ENCODE measurements at places on chromosomes 4 and X.

- H3K4me1 ChIP-seq: no peaks in the 10 kb centered on the region
- H3K27ac ChIP-seq: no peak overlapping the region
- no peaks in the 10 kb centered on the region for H3K36me3 ChIP-seq
- H3K27me3 ChIP-seq: no peaks in the 10 kb centered on the region
- DNase-seq: no peak
- no peak overlapping the region for H3K4me3 ChIP-seq
These were observed 102.8 kb downstream of the GLUD2 start for GRCh38 chrX:121150217-121150616.

- no peak overlapping the region for H3K27ac ChIP-seq
- no peak overlapping the region for H3K4me3 ChIP-seq
- no peaks in the 10 kb centered on the region for H3K27me3 ChIP-seq
- H3K36me3 ChIP-seq: no peaks in the 10 kb centered on the region
These were observed 1272.1 kb downstream of the ARAP2 start for GRCh38 chr4:34972189-34972588.

DNA sequence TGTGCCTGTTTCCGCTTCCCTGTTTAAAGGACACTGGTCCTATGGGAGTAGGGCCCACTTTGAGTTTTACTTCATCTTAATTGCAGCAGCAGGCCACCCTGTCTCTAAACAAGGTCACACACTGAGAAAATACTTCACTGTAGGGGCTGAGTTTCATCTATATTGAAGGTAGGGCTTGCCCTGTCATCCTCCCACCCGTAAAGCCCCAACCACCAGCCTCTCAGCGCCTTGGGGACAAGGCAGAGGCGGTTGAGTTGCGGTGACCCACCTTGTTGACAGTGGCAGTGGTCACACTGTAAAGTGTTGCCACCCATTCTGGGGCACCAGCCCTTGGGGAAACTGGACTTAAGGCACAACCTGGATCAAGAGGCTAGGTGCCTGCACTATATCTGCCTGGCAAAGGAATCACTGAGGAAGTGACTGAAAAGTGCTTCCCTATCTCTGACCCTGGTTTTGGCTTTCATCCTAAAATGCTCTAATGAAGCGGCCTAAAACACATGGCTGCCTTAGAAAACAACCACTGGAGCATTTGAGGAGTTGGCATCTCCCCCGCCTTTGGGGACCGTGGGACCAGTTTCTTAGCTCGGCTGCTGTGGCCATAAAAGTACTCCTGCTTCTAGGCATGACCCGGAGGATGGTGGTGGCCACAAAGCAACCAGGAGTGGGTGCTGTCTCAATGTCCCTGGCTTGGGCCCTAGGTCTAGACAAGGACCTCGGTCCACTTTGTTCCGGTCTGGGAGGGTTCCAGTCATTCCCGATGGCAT lies 7.8 kb upstream of the WDR1 start:
- no peak overlapping the region for H3K4me3 ChIP-seq
- H3K27ac ChIP-seq: no peak overlapping the region

DNA sequence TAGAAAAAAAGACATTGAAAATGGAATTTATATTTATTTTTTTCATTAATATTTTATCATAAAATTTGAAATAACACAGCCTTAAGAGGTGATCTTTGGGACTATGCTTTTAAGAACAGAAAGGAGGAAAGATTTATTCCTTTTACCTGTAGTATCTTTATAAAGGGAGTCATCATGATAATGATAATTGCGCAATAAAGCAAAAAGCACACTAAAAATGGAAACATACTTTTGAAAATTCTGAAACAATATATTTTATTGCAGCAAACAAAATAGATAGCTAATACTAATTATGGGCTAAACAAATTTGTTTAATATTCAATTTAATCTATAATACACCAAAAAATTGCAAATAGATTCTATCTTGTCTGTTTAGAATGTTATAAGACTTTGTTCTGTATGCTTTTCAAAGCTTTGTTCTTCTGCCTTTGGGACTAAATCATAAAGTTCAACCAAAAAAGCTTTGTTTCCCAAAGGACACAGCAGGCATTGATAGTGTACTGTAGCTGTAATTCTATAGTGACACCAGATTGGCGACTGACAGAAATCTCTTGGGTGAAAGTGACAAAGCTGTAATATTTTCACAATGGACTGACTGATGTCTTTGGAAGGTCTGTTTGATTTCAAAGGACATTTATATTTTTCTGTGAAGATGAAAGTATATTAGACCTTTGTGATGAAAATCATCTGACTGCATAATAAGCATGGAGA lies 2156.6 kb upstream of the TENM3 start:
- H3K4me3 ChIP-seq: no peak overlapping the region
- peaks cover under 1% of the 10 kb centered on the region for H3K4me1 ChIP-seq
- DNase-seq: no peak
- no peak overlapping the region for H3K27ac ChIP-seq

GRCh38 chr4:158938220-158939044 lies 164.4 kb upstream of the RAPGEF2 start:
- H3K36me3 ChIP-seq: no peaks in the 10 kb centered on the region
- H3K4me1 ChIP-seq: no peaks in the 10 kb centered on the region
- DNase-seq: peak; percentile 15
- no peaks in the 10 kb centered on the region for H3K27me3 ChIP-seq
- no peak overlapping the region for H3K4me3 ChIP-seq

- DNase-seq: no peak
- no peak overlapping the region for H3K27ac ChIP-seq
- no peaks in the 10 kb centered on the region for H3K4me1 ChIP-seq
- H3K27me3 ChIP-seq: no peaks in the 10 kb centered on the region
- H3K4me3 ChIP-seq: no peak overlapping the region
These were observed 102.2 kb downstream of the PTCHD1 start for GRCh38 chrX:23436875-23437274.

DNA sequence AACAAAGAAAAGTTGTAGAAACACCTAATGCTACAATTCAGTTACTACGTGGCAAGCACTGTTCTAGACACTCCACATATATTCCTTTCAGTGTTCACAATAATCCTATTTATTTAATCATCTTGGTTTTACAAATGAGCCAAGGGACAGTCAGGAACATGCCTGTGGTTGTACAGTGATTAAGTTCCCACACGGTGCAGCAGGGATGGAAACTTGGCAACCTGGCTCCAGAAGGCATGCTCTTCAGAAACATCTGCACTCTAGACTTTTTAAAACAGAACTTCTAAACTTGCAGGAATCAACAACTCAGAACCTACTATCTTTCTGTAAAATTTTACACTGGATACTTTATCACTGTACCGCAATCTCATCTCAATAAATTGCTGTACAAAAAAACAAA lies 32.1 kb downstream of the TAPT1 start:
- no peaks in the 10 kb centered on the region for H3K4me1 ChIP-seq

- H3K27me3 ChIP-seq: peaks cover 30% of the 10 kb centered on the region
- no peak overlapping the region for H3K27ac ChIP-seq
- no peak overlapping the region for H3K4me3 ChIP-seq
- DNase-seq: no peak
- no peaks in the 10 kb centered on the region for H3K36me3 ChIP-seq
These were observed 2.7 kb upstream of the NKX3-2 start for GRCh38 chr4:13546941-13547484.

GRCh38 chrX:53294024-53294648 lies 12.8 kb upstream of the IQSEC2 start:
- no peak overlapping the region for H3K27ac ChIP-seq
- peaks cover 7% of the 10 kb centered on the region for H3K27me3 ChIP-seq
- no peak overlapping the region for H3K4me3 ChIP-seq
- DNase-seq: no peak
- H3K36me3 ChIP-seq: no peaks in the 10 kb centered on the region

- no peaks in the 10 kb centered on the region for H3K27me3 ChIP-seq
- H3K27ac ChIP-seq: no peak overlapping the region
- no peaks in the 10 kb centered on the region for H3K36me3 ChIP-seq
- no peaks in the 10 kb centered on the region for H3K4me1 ChIP-seq
- no peak overlapping the region for H3K4me3 ChIP-seq
These were observed 74.1 kb downstream of the EVC start for GRCh38 chr4:5784960-5785611.

DNA sequence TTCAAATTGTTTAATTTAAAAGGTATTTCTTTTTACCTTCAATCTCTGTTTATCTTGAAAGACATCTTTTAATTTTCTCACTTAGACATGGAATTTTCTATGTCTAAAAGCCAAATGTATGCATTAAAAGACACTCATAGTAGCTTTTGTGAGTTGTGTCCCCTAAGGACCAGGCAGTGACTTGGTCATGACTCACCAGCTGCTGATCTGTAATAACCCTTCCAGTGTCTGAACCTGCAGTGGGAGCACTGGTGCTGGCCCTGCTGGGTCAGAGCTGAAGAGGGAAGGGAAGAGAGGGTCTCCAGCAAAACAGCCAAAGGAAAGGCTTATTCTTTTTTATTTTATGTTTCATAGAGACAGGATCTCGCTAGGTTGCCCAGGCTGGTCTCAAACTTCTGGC lies 31.1 kb upstream of the SH3D19 start:
- no peak overlapping the region for H3K27ac ChIP-seq
- no peak overlapping the region for H3K4me3 ChIP-seq
- no peak for DNase-seq
- no peaks in the 10 kb centered on the region for H3K27me3 ChIP-seq
- no peaks in the 10 kb centered on the region for H3K4me1 ChIP-seq
- H3K36me3 ChIP-seq: no peaks in the 10 kb centered on the region

- H3K4me3 ChIP-seq: no peak overlapping the region
- H3K36me3 ChIP-seq: peaks cover 37% of the 10 kb centered on the region
- H3K27me3 ChIP-seq: no peaks in the 10 kb centered on the region
- no peak for DNase-seq
- no peaks in the 10 kb centered on the region for H3K4me1 ChIP-seq
These were observed 31.2 kb upstream of the MSANTD1 start for GRCh38 chr4:3217771-3218170.

DNA sequence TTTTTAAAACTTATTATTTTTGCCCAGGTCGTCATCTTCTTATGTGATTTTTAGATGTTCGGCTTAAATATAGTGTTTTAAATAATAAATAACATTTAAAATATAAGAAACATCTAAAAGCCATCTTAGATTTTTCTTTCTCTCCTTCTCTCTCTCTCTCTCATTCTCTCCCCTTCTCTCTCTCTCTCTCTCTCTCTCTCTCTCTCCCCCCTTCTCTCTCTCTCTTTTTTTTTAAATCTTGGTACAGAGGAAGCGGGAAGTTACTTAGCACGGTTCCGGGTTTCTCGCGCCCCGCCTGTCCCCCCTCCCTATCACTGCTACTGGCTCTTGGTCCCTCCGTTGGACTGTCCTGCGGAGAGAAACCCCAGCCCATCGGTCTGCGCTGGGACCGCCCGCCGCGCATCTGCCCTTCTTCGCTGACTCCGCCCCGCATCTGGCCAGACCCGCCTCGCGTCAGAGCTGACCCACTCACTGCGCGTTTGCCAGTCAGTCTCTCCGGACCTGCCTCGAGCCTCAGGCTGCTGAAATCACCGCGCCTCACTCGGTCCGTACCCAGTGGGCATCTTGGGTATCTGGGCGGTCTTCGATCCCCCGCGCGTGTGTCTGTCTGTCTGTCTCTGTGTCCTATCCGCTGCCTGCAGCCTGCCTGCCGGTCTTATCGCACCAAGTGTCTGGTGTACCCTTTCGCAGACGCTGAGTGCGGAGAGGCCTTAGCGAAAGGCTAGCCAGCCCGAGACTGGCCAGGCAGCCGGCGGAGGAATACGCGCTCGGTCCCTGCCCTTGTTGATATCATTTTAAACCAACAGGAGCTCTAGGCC lies at the start of gene PABPC5:
Gene PABPC5 (plus strand): TSS at position 489 of the 818 bp plus-strand sequence. CDS start 739 bp downstream, outside the sequence.
- no peaks in the 10 kb centered on the region for H3K4me1 ChIP-seq
- H3K36me3 ChIP-seq: no peaks in the 10 kb centered on the region
- H3K4me3 ChIP-seq: no peak within 1 kb of the TSS
- no peak within 1 kb of the TSS for H3K27ac ChIP-seq

GRCh38 chrX:99394456-99394855 lies 1015.6 kb downstream of the PCDH19 start:
- no peaks in the 10 kb centered on the region for H3K36me3 ChIP-seq
- no peaks in the 10 kb centered on the region for H3K4me1 ChIP-seq
- H3K27ac ChIP-seq: no peak overlapping the region
- DNase-seq: no peak
- H3K4me3 ChIP-seq: no peak overlapping the region
- no peaks in the 10 kb centered on the region for H3K27me3 ChIP-seq
